ENCODE measurements at places on chromosomes 11 and 22.

GRCh38 chr11:2717561-2718325 lies 17.9 kb upstream of the KCNQ1OT1 start:
- DNase-seq: no peak

DNA sequence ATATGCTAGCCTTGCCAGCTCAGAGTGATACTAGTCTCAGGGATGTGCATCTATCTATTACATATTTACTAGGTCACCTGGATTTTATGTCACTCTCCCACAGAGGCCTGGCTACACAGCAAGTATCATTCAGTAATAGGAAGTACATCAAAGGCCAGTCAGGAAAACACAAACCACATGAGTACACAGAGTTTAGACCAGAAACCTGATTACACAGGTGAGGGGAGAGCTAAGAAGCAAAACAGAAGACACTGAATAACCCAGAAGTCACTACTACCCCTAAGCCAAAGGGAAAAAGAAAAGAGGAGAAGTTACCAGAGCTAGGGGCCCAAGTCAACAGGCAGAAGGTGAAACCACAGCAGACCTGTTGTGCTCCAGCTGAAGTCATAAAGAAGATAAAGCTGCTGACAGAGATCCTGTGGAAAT lies 13.3 kb downstream of the LPXN start:
- DNase-seq: no peak

GRCh38 chr11:46679241-46680163 lies 20.9 kb downstream of the ARHGAP1 start:
- no peak for DNase-seq

GRCh38 chr22:38193580-38193979 lies 8.2 kb upstream of the MAFF start:
- DNase-seq: no peak

DNA sequence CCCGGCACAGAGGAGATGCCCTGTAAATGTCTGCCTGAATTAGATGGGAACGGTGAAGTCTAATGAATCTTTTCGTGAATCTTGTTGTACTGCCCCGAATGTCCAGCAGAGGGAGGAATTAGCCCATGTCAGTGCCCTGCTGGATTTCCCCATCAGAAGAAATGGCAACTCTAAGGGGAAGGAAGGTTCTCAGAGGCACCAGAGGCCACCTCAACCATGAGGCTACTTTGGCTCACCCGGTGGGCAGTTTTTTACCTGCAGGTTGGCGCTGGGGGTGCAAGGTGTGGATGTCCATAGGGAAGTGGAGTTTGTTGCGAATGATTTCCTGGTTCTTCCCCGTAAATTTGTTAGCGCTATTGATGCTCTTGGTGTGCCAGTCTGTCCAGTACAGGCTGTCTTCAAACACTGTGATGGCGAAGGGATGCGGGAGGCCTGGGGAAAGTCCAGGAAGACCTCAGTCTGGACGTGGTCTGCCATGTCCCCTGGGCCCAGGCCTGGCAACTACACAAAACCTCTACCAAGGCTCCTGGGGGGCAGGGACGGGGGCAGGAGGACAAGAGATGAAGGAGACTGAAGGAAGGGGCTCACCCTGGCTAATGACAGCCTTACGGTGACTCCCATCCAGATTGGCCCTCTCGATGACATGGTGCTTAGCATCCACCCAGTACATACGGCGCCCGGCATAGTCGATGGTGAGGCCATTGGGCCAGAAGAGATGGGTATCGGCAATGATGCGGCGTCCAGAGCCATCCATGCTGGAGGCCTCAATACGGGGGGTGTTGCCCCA lies 28.5 kb downstream of the LRP4 start:
- peak; percentile 86 for DNase-seq

DNA sequence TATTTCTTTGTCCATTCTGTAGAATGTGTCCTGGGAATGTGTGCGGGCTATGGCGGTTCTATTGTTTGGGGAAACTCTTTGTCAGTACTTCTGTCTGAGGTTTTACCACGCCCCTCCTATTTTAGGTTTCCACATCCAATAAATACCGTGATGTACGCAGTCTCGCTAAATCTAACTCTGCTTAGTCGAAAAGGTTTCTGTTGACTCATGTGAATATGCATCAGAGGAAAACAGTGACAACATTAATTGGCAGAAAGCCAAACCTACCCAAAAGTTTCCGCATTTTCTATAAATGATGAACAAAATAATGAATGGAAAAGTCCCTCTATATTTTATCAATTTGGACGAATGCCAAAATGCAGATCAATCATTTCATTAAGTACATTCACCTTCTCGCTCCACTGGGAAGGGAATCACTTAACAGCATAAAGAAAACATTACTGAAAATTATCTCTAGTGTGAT lies 143.4 kb downstream of the MAML2 start:
- DNase-seq: no peak

DNA sequence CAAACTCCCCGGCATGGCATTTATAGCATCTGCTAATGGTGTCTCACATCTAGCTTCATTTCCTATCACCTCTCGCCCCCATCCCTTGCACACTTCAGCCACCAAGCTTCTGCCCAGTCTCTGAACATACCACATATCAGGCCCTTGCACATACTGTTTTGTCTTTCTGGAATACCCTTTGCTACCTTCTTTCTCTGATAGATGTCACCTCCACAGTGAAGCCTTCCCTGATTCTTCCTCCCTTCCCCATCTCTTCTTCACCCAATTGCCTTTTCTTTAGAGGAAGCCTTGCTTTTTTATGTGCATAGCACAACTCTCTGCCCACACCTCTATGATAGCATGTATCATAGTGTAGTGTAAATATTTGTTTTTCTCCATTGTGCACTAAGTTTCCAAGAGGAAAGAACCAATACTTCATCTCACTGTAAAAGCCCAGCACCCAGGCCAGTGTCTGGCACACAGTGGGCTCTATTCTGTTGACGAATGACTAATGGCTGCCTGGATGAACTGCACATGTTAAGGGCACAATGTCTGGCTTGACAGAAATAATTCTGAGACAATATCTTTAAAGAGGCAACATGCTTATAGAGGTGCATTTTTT lies 27.8 kb downstream of the P4HA3 start:
- DNase-seq: no peak

GRCh38 chr22:24391836-24392217 lies 35.6 kb upstream of the ADORA2A start:
- DNase-seq: no peak

GRCh38 chr11:89458716-89459115 lies 32.5 kb downstream of the NOX4 start:
- no peak for DNase-seq

DNA sequence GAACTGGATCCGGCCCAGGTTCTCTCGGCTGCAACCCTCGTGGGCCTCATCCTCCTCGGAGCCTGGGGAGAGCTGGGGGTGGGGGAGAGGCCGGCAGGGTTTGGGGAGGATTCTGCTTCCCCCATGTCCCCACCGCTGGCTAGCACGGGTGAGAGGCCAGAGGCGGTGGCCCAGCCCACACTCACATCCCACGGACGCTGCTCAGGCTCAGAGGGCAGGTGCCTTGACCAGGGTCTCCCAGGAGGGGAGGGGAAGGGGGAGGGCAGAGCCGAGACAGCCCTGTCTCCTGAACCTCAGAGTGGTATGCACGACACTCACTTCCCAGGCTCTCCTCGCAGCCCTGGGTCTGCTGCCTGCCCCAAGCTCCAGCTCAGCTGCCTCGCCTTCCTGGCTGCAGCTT lies 19.6 kb downstream of the LRRC10B start:
- DNase-seq: no peak

- peak; percentile 8 for DNase-seq
Measured at GRCh38 chr11:61914471-61915171, 2.7 kb downstream of the RAB3IL1 start.

DNA sequence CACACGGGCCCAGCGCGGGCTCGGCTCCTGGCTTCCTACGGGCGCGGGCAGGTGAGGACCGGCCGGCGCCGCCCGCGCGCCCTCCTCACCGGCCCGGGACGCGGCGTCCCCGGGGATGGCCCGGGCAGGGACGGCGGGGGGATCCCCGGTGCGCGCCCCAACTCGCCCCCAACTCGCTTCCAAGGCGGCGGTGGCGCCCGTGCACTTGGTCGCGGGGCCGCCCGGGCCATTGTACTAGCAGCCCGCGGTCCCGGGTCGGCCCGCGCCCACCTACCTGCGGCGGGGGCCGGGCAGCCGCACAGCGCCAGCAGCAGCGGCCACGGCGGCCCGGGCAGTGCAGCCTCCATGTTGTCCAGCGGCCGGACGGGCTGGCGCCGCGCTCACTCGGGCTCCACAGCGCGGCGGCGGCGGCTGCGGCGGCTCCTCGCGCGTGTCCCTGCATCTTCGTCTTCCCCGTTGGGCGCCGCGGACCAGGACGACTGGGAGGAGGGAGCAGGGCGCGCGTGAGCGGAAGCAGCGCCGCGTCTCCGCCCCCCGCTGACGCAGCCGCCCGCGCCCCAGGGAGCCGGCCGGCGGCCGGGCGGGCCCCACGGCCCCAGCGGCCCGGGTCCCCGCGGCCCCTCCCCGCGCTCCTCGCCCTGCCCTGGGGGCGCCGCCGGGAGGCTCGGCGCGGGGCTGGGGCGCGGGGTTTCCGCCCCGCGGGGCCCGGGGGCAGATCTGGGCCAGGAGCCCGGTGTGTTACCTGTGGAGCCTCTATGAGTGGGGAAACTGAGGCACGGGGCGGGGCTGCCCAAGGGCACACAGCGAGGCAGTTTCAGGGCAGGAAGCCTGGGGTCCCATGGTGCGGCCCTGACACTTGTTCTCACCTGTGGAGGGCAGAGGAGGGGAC lies 159.3 kb upstream of the GRK3 start:
- DNase-seq: peak; percentile 18

GRCh38 chr22:45131749-45132148 lies 32.0 kb upstream of the NUP50 start:
- no peak for DNase-seq
